ENCODE measurements at places on chromosomes 6 and 20.

DNA sequence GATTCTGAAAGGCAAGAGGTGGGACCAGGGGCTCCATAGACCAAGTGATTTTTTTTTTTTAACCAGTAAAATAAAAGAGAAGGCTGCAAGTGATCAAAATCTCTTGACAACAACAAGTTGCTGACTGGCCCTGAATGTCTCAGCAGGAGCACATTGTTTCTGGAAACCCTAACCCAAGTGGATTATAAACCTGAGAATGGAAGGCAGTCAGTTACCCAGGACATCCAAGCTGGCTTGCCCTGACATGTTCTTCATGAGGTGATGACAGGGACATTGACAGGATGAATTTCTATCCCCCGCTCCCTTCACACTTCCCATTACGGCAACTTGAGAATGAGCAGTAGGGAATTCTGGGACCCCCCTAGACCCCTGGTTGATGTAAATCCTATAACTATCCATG, 49.6 kb upstream of the RIPOR2 start:
- DNase-seq: no peak

- no peak for DNase-seq
Observed at GRCh38 chr6:136990242-136990578, 54.6 kb downstream of the IL20RA start.

- no peak for DNase-seq
Observed at GRCh38 chr6:6885521-6886170, 222.1 kb upstream of the RREB1 start.

GRCh38 chr6:127933852-127934840, 33.3 kb upstream of the THEMIS start:
- no peak for DNase-seq

GRCh38 chr20:62618611-62619529, 23.4 kb upstream of the SLCO4A1 start:
- DNase-seq: no peak

DNA sequence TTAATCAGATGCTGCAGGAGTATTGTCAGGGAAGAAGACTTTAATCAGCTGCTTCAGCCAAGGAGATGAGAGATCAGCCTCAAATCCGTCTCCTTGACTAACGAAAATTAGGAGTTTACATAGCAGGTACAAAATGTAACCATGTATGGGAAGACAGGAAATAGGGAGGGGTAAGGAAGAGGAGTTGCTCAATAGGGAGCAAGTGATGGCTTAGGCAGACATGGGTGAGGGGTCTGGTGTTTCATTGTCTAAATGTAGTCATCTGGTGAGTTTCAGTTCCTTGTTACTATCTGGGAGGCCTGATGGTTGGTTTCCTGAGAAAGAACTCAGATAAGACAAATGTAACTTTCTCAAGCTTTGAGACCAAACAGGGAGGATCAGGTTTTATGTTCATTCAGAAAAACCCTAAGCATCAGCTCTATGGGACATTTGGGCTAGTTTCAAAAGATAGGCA, 217.3 kb upstream of the SULF2 start:
- DNase-seq: no peak

GRCh38 chr6:44470115-44470464, 82.6 kb downstream of the CDC5L start:
- DNase-seq: no peak

DNA sequence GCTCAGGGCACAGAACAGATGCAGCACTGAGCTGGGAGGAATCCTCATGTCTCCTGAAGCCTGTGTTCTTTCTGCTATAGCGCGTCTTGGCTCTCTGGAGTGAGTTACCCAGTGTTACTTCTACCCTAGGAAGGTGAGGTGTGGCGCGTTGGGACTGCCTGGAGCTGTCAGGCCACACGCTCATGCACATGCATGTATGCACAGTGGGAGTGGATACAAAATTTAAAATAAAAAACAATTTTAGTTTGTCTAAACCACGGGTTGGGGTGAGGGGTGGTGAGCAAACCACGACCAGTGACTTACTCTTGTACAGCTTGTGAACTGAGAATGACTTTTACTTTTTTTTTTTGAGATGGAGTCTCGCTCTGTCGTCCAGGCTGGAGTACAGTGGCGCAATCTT, 298.6 kb upstream of the SUPT3H start:
- DNase-seq: no peak

GRCh38 chr6:5211492-5211891, 49.3 kb downstream of the LYRM4 start:
- no peak for DNase-seq

- DNase-seq: no peak
Observed at GRCh38 chr20:32325706-32326503, 32.2 kb upstream of the ASXL1 start.

- no peak for DNase-seq
Observed at GRCh38 chr6:169171951-169172350, 81.7 kb downstream of the THBS2 start.

- no peak for DNase-seq
Observed at GRCh38 chr6:117264692-117265409, 507 bp upstream of the VGLL2 start.

DNA sequence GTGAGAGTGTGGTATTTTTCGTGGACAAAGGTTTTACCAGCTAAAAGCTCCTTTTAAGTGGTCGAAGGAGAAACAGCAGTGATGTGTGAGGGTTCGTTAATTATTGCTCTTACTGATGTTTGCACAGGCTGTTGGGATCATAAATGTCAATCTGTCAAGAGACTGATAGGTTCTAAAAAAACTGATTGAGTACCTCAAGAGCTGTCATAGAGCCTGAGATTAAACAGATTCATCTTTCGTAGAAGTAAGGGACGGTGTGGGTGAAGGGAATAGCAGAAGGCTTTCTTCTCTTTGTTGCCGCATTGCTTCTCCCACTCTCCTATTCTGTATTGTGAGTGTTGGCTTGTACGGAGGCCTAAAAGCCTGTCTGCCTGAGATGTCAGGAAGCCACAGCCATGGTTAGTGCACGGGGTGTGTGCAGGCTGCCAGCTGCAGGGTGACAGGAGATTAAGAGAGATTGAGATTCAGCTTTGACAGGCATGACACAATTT, 291.0 kb downstream of the ZFAND3 start:
- no peak for DNase-seq

DNA sequence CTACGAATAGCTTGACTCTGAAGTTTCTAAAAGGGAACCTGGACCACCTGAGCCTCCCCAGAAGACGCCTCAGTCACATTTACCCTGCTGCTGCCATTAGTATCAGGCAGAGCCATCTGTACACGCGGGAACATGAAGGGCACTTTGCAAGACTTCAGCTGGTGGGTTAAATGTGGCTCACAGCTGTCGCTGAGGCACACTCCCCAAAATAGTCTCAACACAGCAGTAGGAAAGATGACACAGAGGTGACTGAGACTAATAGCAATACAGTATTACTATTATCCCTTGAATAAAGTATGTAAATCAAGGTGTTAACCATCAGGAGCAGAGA, 29.0 kb downstream of the PSMB1 start:
- DNase-seq: no peak

DNA sequence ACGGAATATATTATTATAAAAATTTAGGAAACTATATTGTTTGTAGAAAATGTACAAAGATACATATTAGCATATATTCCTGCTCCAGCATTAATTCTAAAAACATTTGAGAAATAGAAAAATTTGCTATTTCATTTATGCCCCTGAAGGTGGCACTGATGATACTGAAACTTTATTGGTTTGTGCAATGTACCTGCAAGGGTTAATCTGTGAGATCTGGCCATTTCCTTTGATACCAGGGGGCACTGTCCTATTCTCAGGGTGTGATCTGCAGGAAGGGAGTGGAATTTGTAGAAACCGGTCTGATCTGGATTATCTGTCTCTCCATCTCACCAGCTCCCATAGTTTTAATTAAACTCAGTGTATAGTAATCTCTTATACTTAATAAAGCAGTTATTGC, 625.1 kb upstream of the IMPG1 start:
- DNase-seq: no peak

DNA sequence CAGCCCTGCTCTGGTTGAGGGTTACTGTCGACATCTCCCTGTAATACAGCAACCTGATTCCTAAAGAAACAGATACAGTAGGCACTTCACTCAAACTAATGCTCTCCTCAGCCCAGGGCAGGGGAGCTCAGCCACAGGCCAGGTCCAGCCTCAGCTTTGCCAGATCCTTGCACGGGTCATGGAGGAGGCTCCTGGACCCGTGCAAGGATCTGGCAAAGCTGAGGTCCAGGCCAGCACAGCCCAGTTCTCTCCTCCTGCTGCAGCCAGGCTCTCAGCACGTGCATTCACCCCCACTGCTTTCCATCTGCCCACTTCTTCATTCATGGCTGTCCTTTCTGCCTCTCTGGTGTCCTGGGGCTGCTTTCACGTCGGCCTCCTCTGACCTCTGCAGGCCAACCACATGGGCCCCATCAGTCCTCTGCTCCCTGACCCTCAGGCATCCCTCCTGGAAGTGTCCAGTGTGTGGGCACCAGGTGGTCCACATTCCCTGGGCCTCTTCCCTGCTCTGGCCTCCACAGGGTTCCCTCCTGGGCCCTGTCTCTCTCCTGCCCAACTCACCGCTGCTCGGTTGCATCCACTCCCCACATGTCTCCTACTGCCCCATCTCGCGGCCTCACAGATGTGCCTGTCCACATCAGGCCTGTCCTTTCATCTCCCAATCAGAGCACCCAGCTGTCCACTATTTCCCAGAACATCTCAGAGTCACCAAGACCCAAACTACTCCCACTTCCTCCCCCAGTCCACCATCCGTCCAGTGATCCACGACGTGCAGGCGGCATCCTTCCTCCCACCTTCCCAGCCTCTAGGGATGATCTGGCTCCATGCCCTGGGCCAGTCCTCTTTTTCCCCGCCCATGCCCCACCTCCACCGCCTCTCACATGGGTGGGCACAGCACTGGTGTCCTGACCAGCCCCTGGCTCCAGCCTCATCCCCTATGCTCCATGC, 11.8 kb upstream of the CD93 start:
- no peak for DNase-seq
